ENCODE measurements at places on chromosomes 13 and 19.

GRCh38 chr19:48630296-48631063 is 6.7 kb downstream of the DBP start:
- DNase-seq: no peak

DNA sequence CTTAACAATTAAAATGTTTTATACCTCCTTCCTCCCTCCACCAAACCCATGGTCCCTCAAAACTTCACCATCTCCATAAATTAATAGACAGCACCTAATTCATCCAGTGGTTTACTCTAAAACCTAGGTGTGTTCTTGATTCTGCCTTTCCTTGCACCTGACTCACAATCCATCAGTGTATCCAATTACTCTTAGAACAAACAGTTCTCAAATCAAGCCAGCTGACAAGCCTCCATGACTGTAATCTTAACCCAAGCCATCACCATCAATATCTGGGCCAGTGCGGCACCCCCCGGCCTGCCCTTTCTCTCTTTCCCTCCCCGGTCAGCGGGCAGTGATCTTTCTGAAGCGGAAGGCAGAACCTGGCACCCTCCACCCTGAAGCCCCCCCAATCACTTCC is 75.6 kb downstream of the TNFRSF19 start:
- no peak for DNase-seq

GRCh38 chr13:52975161-52975560 is 53.5 kb upstream of the OLFM4 start:
- DNase-seq: no peak

DNA sequence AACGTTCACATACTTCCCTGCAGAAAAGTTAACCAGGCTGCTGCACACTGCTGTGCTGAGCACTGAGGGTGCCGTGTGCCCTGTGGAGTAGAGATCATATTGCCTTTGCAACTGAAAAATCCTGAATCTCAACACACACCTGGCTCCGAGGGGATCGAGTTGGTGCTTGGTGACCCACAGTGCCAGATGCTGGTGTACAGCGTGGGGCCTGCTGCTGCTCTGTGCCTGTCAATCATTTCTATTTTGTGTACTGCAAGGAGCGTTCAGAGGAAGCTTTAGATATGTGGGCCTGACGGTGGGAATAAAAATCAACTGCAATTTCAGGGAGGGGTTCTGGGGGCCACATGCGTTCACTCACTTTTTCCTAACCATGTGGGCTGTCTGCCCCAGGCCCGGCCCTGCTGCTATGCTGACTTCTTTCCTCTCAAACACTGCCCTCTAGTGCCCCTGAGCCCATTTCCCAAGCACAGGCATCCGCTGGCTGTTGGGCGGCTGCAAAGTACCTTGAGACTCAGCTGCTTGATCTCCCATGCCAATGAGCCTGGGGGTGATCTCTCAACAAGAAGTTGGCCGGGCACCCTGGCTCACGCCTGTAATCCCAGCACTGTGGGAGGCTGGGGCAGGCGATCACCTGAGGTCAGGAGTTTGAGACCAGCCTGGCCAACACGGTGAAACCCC is 9.7 kb upstream of the LENG8 start:
- DNase-seq: peak; percentile 44

DNA sequence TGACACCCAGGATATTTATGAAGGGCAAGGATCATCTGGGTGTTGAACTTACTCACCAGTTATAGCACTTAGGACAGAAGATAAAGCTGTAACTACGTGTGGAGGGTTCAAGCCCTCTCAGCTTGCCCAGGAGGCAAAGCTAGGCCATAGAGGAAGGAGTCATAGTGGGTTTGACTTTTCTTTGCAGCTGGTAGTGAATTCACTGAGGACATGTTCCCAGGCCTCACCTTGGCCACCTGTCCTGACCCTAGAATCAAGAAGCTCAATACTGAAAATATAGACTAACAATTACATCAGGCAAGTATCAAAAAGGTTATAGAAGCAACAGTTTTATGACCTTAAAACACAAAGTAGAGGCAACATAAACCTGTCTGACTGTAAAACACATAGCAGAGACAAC is 1207.7 kb downstream of the SLITRK1 start:
- no peak for DNase-seq

- DNase-seq: no peak
Measured at GRCh38 chr13:33362986-33363727, 77.6 kb upstream of the STARD13 start.

- no peak for DNase-seq
Measured at GRCh38 chr19:37953171-37953917, 46.3 kb downstream of the SIPA1L3 start.

Measured in ACHN (cell line).